Naive thymus-derived CD4-positive, alpha-beta T cell (primary cell): ENCODE measurements at places on chromosomes 1 and 21. TPM values are rescaled to one million over a fixed set of nuclear protein-coding genes. Genes with fewer than 3 reads are reported as not detected.

AK4 gene
- total RNA-seq: 0.40 TPM

HPDL gene
- total RNA-seq: 6.7 and 7.5 TPM in 2 replicates

SNRPE gene
- 84.9 TPM for total RNA-seq

TENT5C gene
- 37.9 TPM for total RNA-seq

TGFB2 gene
- not detected in 2 replicates for total RNA-seq

DMRTA2 gene
- not detected for total RNA-seq

RAP1A gene
- total RNA-seq: 107 TPM

COL11A1 gene
- not detected for total RNA-seq

KRTAP21-2 gene
- not detected for total RNA-seq

OR2M2 gene
- total RNA-seq: not detected

PTPRF gene
- total RNA-seq: 1.5 and 2.3 TPM in 2 replicates

MTARC2 gene
- not detected in 2 replicates for total RNA-seq
